ENCODE measurements at places on chromosomes 11 and 22. TPM values are rescaled to one million over a fixed set of nuclear protein-coding genes. Genes with fewer than 3 reads are reported as not detected.
A peak's percentile ranks its signal among the peaks of the same experiment; 100 is the strongest.

The APOL1 gene
- 89.7 TPM for total RNA-seq

- no peak for DNase-seq
Measured at GRCh38 chr11:115418081-115418480, 86.1 kb downstream of the CADM1 start.

DNA sequence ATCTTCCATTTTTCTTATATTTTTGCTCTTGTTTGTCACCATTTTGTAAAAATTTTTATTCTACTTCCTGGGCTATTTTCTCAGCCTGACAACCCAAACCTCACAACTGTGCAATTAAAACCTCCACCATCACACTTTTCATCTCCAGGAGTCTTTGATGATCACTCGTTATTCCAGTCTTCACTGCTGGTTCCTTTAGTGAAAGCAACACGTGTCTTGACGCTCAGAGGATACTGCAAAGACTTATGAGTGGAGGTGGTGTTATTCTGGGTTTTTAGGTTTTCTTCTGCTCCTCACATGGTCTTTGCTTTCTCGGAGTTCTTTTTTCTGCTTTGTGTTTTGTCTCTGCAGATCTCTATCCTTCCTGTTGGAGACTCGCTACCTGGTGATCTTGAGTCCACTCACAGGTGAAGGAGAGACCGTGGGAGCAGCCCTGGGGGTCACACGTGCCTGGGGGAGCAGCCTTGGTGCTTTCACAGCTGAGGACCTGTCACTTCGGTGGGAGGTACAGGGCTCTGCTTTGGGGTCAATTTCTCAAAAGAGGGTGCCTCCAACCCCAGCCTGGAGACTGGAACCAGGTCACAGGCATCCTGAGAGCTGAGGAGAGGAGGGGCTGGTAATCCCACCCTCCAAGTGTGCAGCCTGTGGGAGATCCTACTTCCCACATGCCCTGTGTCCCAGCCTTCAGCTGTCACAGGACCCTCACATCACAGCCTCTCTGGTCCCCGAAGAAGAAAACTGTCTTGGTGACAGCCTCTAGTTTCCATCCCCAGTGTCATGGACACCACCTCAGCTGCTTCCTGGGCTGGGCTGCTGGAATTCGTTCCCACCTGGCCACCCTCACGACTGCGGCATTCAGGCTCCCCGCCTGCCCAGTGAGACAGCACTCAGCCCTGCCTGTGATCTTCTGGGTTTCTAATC, 11.0 kb downstream of the SULT4A1 start:
- DNase-seq, result no peak

DNA sequence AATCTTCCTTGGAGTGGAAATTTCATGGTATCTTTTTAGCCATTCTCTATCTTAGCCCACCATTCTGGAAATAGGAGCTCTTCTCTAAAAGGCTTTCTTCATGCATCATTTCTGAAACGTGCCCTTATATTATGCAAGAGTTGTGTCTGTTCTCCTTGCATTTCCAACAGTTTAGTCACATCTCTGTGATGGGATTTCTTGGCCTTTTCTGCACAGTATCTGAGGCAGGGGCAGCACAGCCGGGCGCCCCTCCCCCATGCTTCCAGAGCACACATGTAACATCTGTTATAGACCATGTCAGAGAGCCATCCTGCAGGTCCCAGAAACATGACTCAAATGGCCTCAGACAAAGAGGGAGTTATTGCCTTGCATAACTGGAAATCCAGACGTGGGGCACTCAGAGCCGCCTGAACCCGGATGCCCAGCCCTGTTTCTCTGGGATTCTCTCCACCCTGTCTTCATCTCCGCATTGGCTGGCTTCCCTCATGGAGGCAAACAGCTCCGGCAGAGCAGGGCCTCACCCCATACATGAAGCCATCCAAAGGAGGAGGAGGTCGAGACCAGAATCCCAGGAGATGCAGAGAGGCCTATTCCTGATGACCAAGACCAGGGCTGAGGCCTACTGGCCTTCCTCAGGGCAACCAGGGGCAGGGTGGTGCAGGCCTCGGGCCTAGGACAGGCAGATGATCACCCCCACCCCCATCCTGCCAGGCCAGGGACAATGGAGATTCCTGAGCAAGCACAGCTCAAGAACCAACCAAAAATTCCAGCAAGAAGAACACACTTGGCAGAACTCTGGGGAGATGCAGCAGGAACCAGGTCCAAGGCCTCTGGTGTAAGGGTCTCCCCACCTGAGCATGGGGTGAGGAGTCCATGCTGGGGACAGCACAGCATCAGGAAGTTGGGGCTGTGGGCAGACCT, 61.3 kb downstream of the IGLL5 start:
- no peak for DNase-seq

DNA sequence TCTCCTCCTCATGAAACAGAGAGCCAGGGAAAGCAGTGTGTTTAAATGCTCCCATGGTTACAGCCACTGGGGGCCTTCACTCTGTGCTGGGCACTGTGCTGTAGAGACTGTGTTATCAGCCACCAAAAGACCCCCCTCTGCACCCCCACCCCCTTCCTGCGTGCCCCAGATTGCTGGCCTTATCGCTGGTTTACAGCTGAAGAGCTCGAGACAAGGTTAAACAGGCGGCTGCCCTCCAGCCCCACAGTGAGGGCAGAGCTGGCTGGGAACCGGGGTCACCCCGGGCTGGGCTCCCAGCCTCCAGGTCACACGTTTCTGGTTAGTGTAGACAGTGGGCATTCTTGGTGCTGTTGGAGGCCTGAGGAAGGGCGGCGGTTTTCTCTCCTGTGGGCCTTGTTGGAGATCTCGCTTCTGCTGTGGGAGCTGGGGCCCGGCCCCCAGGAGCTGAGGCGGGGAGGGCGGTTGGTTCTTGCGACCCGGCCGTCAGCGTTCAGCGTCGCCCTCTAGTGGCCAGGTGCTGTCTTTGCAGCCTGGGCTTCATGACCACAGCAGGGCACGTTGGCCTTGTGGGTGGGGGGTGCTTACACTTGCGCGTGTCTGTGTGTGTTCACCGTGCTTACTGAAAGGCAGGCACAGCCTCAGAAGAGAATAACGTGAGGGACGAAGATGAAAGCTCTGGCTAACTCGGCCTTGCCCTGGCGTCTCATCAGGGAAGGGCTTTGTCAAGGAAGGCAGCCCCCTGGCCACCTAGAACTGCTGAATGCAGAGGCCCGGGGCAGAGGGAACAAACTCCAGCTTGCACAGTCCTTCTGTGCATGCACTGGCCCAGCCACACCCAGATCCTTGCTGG, 40.8 kb downstream of the TBC1D22A start:
- DNase-seq, result no peak

- no peak for DNase-seq
Measured at GRCh38 chr11:14259186-14259784, 99.7 kb downstream of the RRAS2 start.

- DNase-seq, result peak; percentile 84
Measured at GRCh38 chr11:125956391-125957134, 10.7 kb downstream of the VSIG10L2 start.

- DNase-seq, result no peak
Measured at GRCh38 chr11:1827931-1828330, 6.9 kb upstream of the SYT8 start.

DNA sequence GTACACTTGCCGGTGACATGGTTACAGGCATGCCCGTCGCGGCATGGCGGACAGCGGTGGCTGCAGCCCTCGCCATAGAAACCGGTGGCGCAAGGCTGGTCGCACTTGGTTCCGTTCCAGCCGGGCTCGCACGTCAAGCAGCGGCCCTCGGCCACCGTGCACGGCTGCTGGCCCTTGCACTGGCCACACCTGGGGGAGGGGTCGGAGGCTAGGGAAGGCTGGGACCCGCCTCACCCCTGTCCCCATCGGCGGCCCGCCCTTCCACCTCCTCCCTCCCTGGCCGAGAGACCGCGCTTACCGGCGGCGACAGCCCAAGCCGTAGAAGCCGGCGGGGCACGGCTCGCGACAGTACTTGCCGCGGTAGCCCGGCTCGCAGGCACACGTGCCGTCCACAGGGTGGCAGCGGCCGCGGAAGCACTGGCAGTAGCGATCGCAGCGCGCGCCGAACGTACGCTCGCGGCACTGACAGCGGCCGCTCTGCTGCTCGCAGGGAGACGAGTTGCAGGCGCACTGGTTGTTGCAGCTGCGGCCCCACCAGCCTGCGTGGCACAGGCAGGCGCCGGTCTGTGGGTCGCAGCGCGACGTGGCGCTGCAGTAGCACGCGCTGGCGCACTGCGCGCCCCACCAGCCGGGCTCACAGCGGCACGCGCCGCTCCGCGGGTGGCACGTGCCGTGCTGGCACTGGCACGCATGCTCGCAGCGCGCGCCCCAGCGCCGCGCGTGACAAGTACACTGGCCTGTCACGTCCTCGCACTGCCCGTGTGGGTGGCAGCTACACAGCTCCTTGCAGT, 6.7 kb downstream of the SCARF2 start:
- DNase-seq, result no peak

DNA sequence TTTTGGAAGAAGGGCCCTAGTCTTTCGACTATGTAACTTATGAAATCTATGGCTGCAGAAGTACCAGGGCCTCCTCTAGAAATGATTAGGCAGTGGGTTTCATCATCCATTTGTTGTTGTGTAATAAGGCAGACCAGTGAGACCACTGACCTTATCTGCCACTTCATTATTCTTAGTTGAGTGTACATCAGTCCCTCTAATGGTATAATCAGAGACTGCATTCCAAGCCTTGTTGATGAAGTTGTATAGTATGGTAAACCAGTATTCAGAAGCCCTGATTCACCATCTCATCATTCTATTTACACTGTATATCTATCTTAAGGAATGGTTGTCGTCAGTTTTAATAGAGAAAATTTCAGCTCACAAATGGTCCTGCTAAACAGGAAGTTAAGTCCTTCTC, 32.2 kb upstream of the GRIA4 start:
- no peak for DNase-seq

DNA sequence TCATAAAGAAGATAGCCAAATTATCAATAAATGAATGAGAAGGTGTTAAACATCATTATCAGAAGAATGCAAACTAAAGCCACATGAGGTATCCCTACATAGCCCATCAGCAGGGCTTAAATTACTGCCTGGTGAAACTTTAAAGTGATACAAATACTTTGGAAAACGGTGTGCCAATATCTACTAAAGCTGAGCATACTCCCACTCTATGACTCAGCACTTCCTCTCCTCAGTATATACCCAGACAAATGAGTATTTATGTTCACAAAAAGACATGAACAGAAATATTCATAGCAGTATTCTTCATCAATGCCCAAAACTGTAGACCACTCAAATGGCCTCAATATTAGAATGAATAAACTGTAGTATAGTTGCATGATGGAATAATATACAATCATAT, 284.6 kb upstream of the ZC3H12C start:
- DNase-seq, result no peak

- DNase-seq, result no peak
Measured at GRCh38 chr11:120229451-120230424, 10.2 kb upstream of the POU2F3 start.
